ENCODE measurements at places on chromosomes 13 and 19. TPM values are rescaled to one million over a fixed set of nuclear protein-coding genes. Genes with fewer than 3 reads are reported as not detected.

RGL3 gene
- total RNA-seq: not detected

NXNL1 gene
- total RNA-seq: not detected

DNA sequence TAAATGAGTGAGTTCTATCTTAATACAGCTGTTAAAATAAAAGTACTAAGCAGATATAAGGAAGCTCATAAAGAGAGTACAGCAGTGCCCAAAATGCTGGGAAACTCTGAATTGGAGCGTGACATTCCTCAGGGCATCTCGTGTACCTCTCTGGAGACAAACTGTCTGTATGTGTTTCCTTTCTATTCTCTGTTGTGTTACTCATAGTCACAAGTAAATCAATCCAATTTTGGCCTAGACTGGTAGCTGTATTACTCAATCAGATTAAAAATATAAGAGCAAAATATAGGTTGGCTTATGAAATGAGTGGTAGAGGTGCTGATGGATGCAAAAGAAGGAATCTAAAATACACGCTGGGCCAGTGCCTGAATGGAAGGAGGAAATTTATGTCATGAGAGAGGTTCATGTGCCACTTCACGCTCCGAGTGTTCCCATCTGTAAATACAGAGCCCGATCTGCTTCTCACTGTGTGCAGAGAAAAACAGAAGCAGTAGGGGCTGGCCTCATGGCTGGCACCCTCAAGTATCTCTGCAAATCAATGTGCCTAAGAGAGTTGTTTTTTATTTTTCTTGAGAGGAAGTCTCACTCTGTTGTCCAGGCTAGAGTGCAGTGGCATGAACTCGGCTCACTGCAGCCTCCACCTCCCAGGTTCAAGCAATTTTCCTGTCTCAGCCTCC lies 58.7 kb upstream of the RGCC start:
- no peak for DNase-seq

EBI3 gene
- 1.4 TPM for total RNA-seq

DNA sequence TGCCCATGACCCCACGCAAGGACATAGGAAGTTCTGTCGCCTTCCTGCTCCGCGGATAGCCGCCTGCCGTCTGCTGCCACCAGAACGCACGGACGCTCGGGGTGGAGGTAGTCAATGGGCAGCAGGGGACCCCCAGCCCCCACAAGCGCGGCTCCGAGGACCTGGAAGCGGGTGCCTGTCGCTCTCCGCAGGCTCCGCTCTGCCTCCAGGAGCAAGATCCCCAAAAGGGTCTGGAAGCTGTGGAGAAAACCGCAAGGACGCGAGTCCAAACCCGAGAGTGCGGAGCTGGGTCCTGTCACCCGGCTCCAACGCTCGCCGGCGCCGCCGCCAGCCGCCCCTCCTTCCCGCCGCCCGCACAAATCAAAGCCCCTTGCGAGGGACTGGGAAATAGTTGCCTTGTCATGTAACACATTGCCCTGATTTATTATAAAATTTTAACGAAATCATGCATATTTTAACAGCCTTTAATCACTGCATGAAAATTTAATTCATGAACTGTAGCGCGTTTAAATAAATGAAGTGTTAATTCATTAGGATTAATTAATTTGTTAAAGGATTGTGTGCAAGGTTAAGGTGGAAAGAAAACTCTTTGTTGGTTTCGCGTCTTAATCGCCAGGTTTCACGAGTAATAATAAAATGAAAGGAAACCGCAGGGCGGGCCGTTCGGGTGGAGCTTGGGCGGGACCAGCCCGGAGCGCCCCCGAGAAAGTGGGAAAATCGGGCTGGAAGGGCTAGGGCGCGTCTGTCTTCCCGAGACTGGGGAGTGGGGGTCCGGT lies 5.5 kb upstream of the POU4F1 start:
- no peak for DNase-seq

SLITRK5 gene
- total RNA-seq: not detected

PSG4 gene
- 0.51 TPM for total RNA-seq

DNA sequence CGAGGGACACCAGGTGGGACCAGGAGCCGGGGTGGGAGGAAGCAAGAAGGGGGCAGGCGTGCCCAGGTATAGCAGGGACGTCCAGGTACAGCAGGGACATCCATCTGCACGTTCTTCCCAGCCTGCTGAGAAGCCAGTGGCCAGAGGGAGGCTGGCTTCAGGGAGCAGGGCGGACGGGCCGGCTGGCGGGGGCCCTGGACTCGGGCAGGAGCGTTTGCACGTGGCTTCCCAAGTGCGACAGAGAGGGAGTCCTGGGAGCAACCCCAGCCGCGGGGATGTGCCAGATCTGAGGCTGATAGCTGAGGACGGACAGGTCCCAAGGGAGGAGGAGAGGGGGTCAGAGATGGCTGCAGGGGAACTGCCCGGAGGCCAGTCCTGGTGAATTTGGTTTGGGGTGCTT lies 36.7 kb downstream of the MYO9B start:
- no peak for DNase-seq

CTXN1 gene
- not detected for total RNA-seq

DNA sequence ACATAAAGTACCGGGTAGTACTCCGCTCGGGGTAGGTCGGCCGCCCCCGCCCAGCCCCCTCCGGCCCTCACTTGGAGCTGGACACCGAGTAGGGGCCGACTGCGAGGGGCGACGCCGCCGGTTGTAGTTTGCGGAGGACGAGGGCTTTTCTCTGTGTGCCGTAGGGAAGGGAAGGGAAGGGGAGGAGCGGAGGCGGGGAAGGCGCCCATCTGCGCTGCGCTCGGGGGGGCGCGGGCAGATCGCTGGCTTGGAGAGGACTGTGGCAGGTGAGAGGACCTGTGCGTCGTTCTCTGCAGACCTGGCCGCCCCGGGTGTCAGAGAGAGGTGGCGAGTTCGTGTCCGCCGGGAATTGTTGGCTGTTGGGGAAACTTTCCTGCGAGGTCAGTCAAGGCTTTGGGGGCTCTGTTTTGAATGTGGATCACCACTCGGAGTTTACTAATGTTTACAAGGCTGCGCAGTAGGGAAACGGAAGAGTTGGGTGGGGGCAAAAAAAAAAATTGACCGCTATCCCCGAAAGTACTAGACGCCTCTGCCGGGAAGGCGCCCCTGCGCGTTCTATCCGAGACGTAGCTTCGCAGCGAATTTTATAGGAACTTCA lies 1.4 kb downstream of the ING1 start:
- no peak for DNase-seq

- no peak for DNase-seq
Observed at GRCh38 chr19:1106841-1107660, 3.3 kb downstream of the GPX4 start.

DNA sequence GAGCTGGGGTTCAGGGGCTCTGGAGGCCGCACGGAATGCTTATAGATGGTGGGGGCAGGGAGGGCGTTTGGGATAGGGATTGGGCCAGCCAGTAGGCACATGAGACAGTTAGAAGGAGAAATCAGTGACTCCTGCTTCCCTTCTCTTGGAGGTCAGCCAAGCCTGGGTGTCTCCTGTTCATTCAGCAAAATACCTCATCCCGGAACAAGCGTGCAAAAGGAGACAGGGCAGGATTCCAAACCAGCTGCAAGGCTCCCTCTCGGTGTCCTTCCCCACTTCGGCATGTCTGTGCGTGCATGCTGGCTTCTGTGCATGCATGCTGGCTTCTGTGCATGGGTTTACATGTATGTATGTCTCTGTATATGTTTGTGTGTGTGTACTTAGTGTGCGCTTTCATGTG lies 37.3 kb upstream of the PEPD start:
- no peak for DNase-seq

GRCh38 chr19:7504684-7505083 lies 11.2 kb upstream of the ZNF358 start:
- no peak for DNase-seq

DNA sequence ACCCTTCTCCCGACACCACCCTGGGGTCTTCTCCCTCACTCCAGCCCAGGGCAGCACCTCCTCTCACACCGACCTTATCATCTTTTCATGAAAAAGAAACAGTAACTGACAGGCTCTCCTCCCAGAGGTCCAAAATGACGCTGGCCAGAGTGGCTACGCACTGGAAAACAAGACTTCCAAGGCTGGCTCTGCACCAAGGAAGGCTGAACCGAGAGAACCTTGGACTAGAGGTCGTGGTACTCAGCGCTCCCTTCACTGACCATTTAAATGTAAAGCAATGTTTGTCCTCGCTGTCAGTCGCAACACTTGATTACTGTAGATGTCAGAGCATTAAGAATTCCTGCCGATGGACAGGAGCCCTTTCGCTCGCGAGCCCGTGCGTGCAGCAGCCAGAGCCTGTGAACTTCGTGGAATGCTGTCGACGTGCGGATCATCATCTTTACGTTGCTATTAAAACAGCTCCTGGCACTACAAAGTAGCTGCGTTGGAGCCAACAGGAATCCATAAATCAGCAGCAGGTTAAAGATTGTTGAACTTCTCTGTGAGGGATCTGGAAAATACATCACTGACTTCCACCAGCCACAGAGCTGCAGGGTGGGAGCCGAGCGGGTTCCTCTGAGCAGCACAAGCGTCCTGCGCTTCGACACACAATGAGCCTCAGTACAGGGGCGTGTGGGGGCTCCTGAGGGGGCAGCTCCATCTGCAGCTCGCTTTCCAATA lies 125.5 kb upstream of the MCF2L start:
- DNase-seq: no peak

GRCh38 chr13:76474966-76475365 lies 411.2 kb downstream of the KCTD12 start:
- no peak for DNase-seq

DNA sequence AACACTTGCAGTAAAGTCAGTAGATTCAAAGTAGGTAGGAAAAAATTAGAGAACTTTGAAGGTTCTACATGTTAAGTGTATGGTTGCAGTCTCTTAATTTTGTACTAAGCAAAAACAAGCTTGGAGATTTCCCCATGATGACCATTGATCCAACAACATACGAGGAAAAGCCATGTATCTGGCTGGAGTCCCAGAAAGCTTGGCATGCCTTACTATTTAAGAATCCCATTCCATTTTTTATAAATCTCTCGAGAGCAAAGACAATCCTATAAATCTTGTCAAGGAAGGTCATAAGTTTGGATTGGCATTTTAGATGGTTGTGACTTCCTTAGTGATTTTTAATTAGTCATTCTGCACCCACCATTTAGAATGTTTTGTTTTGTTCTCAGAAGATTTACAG lies 495.9 kb downstream of the GPC5 start:
- no peak for DNase-seq

DNA sequence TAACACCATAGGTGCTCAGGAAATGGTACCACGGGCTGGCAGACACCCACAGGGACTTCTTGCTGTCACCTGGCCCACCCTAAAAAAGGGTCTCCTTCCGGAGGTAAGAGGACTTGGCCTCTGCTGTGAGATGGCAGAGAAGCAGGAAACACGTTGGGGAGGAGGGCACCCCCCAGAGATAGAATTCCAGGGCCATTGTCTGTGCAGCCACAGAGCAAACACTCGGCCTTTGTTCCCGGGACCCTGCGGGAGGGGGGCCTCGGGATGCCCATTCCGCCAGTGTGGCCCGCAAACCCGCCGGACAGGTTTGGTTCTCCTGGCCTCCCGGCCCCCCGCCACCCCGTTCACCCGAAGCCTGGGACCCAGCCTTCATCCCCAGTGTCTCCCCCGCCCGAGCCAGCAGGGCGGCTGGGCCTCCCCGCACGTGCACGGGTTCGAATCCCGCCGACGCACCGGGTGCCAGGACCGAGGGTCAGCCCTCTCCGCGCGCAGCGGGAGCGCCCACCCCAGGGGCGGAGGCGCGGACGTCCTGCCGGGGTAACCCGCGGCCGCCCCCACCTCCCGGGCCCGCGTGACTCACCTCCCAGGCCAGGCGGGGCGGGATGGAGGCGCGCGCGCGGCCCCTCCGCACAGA lies 714 bp downstream of the PLPP2 start:
- no peak for DNase-seq

ZNF730 gene
- total RNA-seq: 0.82 TPM

- DNase-seq: no peak
Observed at GRCh38 chr13:47457626-47458025, 543.4 kb downstream of the SUCLA2 start.

CLC gene
- 1.0 TPM for total RNA-seq

- no peak for DNase-seq
Observed at GRCh38 chr19:37855098-37855497, 51.3 kb downstream of the WDR87 start.

GRCh38 chr19:7340959-7341837 lies 7.5 kb upstream of the ARHGEF18 start:
- peak; percentile 92 for DNase-seq

Measured in activated naive CD4-positive, alpha-beta T cell treated with anti-CD3 and anti-CD28 coated beads, Interleukin-2, amount 50 U/mL, for 72 hours (primary cell).